ENCODE measurements at places on chromosomes 1 and 21.
A peak's percentile ranks its signal among the peaks of the same experiment; 100 is the strongest.

- DNase-seq: no peak
Observed at GRCh38 chr1:63892632-63893395, 119.0 kb downstream of the ROR1 start.

DNA sequence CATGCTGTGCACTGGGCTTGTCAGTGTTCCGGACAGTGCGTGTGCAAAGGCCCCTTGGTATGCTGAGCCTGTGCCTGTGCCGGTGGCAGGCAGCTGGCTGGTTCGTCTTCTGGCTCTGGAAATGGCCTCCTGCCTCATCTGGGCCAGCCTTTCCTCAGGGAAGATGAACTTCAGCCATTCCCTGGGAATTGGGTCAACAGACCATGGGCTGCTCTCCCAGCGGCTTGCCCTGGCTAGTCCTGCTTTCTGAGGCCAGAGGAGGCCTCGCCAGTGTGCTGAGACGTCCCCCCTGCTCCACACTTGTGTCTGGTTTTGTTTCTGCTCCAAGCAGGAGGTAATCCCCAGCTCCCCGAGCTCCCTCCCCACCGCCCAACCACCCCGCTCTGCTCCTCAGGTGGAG, 32.6 kb upstream of the RD3 start:
- DNase-seq: no peak

GRCh38 chr1:113046569-113046968, 26.4 kb upstream of the LRIG2 start:
- no peak for DNase-seq

DNA sequence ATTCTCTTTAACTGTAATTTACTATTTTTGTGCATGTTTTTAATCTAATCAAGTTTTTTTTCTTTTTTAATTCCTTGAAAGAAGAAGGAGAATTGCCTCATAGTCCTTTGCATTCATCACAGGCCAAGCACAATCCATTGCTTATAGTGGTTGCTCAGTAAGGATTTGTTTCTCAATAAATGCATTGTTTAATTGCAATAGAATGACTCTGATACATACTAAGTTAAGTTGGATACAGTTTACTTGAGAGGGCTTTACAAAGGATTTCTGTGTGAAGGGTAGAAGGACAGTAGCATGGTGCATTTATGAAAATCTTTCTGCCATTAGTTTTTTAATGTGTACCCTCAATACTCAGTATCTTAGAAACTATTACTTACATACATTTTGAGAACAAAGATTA, 186.2 kb downstream of the LRRIQ3 start:
- no peak for DNase-seq

- DNase-seq: no peak
Observed at GRCh38 chr1:125119024-125119441, 3934.3 kb downstream of the SRGAP2C start.

GRCh38 chr1:209587789-209588188, 4.3 kb downstream of the CAMK1G start:
- no peak for DNase-seq

DNA sequence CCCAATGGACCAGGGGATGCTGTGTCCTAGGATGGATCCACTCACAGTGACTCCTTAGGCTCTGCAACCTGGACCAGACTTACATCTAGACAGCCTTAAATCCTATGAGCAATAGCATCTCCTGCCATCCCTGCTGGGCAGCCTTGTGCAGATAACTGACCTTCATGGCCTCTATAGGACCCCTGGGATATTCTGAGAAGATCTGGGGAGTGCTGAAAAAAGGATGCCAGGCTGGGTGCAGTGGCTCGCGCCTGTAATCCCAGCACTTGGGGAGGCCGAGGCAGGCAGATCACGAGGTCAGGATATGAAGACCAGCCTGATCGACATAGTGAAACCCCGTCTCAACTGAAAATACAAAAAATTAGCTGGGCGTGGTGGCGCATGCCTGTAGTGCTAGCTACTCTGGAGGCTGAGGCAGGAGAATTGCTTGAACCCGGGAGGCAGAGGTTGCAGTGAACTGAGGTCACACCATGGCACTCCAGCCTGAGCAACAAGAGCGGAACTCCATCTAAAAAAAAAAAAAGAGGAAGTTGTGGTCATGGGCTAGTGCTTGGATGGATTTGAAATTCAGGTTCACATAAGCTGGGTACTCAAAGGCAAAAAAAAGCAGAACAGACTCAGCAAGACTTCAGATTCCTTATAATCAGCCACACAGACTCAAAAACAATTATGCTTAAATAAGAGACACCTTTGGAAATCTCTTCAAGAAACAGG, 10.9 kb upstream of the SH2D1B start:
- DNase-seq: peak; percentile 48

All from hematopoietic multipotent progenitor cell treated with erythropoietin and hydrocortisone succinate and interleukin-3 and kit ligand, for 8 days (in vitro differentiated cells).